ENCODE measurements at places on chromosomes 6 and 20.

GRCh38 chr20:8624046-8624445 is 444.8 kb upstream of the PLCB4 start:
- DNase-seq = no peak

DNA sequence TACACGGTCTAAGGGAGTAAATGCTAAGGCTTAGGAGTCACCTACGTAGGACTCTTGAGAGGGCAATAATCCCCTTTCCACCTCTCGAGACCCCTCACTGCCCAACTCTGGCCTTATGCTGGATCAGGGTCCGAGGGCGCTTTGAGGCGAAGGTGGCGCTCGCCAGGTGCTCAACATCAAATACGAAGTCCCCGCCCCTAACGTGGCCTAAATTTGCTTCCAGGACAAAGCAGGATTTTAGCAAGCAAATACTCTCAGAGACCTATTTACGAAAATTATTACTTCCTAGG is 406 bp upstream of the TRIM26 start:
- DNase-seq = no peak

GRCh38 chr6:105990151-105990550 is 96.0 kb upstream of the PRDM1 start:
- DNase-seq = no peak

GRCh38 chr6:17700421-17701416 is 6.0 kb downstream of the NUP153 start:
- peak; percentile 35 for DNase-seq

DNA sequence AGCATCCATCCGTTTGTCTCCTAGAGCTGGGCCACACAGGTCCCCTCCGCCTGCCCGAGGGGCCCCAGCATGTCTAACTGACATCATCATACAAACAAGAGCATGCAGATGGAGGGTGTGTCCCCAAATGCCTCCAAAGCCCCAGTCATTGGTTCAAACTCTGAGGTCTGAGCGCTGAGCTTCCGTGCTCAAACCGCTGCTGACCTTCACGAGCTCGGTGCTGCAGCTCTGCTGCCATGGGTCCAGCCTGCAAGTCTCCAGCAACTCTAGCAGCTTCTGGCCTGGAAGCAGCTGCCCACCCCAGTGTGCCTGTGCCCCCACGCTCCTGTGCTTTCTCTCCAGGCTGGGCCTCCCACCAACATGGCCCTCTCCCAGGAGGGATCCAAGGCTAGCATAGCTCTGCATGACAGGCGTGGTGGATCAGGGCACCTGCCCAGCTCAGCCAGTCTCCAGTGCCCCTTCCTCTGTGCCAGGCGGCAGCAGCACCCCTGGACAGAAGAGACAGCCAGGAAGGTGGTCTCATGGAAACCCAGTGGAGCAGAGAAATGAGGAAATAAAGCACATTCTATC is 131.6 kb upstream of the PMEPA1 start:
- no peak for DNase-seq

DNA sequence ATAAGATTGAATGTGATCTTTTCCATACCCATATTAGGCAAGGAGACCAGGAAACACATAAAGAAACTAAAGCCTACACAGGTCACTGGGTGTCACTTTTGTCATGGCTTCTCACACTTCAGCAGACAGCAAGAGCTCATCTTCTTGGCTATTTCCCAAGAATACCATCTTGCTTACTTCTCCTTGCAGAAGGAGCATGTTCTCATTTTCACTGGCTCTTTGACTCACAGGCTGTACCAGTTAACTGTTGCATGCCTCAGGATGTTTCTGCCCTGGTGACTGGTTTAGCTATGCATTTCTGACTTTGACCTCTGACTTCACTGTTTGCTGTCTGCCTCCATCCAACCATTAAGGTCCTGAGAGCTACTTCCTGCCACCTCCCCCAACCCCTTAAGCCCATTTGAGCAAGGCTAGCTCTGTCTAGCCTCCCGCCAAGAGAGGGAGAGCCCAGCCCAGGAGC is 40.3 kb upstream of the OGFRL1 start:
- no peak for DNase-seq

- DNase-seq = no peak
Observed at GRCh38 chr6:148969603-148970061, 222.8 kb downstream of the UST start.

DNA sequence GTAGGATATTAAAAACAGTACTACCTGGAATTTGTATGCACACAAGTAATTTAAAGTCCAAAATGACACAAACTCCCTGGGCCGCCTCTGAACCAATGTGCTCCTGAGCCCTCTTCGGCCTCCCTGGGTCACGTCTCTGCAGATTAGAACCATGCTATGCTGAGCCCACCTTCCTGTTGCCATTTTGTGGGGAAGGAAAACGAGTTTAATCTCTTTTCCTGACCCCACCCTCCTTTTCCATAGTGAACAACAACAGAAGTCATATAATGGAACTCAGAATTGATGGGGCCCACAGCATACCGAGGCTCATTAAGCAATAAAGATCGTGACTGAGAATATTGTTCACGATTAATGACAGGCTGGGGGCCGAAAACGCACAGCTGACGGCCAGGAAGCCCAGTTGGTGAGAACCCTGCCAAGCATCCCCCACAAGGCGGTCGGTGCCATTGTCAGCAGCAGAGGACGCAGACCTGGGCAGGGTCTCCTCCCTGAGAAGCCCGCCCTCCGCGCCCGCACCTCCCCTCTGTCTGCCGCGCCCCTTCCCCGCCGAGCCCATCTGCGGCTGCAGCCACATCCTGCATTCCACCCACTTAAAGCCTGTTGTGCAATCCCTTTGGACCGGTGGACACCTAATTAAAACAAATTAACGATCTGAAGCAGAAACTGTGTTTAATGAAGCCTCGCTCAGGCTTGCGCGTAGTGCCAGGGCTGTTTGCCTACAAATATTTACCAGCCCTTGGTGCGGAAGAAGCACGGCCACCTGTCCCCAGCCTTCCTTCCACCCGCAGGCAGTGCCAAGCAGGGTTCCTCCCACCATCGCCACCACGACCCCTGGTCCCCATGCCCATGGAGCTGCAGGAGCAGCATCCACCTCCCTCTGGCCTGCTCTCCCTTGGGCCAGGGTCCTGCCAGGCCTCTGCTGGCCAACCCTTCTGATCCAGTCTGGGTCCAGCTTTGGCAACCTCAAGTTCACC is 68.1 kb downstream of the DLL1 start:
- DNase-seq = no peak

- DNase-seq = no peak
Observed at GRCh38 chr6:149446791-149447376, 37.9 kb downstream of the ZC3H12D start.

- DNase-seq = peak; percentile 52
Observed at GRCh38 chr6:108361312-108361932, 66.6 kb downstream of the AFG1L start.

DNA sequence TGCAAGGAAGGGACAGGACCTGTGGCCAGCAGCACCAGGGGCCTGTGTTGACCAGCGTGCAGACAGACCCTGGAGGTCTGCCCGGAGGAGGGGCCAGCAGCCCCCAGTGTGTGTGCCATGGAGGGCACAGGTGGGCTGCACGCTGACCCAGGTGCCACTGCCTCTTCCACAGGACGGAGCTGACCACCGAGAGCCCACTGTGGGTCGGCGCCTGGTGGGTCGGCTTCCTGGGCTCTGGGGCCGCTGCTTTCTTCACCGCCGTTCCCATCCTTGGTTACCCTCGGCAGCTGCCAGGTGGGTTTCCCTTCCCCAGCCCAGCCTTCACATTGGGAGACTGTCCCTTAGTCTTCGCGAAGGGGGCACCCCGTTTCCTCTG is 17.9 kb downstream of the SLCO4A1 start:
- no peak for DNase-seq

DNA sequence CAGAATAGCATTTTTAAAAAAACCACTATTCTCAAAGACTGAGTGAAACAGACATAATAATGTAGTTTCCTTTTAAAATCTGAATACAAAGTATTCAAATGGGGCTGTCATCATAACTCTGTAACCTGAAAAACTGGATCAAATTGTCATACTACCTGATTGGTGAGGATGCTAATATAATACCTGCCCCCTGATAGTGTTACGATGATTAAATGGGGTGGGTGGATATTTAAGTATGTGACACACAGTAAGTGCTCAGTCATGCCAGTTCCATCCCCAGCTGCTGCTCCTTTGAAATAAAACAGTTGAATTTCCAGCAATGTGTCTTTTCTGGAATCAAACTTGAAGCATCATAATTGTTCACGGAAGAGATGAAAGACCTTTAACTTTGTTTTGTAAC is 8.9 kb downstream of the HTR1B start:
- no peak for DNase-seq

GRCh38 chr6:158768436-158768835 is 50.7 kb downstream of the EZR start:
- DNase-seq = no peak
